Panc1 (cell line): ENCODE measurements at places on chromosomes 12 and 14.

DNA sequence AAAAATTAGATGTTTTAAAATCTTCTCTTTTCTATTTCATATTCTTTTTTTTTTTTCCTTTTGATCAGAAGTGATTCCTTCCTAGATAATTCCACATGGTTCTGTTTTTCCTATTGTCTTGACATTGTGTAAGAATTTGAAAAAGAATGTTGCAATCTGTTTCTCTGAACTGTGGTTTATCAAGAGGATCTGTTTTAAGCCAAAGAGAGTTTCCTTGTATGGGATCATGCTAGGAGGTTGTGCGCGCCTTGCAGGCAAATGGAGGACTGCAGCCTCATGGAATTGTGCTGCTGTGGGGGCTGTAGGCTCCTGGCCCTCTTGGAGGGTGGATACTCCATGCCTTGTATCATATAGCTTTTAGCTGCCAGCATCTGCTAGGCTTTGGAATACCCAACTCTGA lies 43.3 kb upstream of the MBIP start:
- DNase-seq = no peak

GRCh38 chr14:92704821-92705220 lies 43.6 kb downstream of the LGMN start:
- no peak for DNase-seq

GRCh38 chr12:79326222-79326621 lies 364.5 kb downstream of the PAWR start:
- DNase-seq = no peak

- DNase-seq = no peak
These were observed 34.9 kb downstream of the EVL start for GRCh38 chr14:100100032-100100703.

DNA sequence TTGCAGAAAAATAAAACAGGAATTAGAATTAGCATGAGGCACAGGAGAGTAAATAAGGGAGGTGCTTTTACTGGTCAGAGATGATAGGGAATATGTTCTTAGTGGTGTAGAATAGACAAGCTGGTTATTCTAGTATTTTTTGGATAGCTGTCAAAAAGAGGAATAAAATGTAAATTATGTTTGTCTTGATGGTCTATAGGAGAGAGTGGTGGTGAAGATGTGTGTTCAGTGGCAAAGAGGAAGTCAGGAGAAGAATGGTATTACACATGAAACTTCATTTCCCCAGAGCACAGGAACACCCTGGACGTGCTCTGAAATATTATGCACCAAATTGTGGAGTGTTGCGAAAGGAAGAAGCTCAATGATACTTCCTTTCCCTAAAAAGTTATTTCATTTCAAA lies 27.8 kb downstream of the MUCL1 start:
- DNase-seq = no peak

DNA sequence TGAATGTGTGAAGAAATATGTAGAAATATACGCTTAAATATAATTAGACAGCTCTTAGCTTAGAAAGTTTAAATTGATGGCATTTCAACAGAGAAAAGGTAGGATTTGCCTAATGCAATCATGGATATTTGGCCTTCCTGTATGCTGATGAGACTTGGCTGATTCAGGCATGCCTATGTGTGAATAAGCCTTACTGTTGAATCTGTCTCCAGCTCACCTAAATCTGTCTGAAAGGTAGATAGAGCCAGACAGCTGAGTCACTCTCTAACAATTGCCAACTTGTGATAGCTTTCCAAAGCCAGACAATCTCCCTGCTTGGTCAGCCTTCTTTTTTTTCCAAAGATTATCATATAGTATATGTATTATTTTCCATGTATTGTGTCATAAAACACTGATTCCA lies 92.8 kb upstream of the FLRT2 start:
- DNase-seq = no peak

DNA sequence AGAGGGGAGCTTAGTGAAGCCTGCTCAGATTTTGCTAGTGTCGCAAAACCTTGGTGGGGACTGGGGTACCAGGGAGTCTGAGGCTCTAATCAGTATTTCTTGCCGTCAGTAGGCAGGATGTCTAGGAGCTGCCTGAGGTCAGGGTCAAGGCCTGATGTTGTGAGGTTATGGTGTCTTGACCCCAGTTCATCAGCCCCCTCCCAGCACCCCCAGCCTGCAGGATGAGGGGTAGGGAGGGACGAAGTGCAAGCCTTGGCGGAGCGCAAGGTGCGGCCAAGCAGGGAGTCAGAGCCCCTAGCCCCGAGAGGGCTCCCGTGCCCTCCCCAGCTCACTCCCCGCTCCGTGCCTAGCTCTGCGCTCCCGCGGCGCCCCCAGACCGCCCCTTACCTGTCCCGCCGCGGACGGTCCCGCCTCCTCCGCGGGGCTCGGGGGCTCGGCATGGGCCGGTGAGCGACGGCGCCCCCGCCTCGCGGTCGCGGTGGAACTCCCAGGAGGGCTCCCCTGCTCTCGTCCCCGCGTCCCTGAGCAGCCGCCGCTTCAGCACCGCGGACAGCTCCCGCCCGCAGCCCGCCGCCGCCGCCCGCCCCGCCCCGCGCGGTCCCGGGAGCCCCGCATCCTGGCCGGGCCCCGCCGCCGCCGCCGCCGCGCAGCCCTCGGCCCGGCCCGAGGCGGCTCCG lies 347 bp downstream of the SYNDIG1L start:
- DNase-seq = no peak

DNA sequence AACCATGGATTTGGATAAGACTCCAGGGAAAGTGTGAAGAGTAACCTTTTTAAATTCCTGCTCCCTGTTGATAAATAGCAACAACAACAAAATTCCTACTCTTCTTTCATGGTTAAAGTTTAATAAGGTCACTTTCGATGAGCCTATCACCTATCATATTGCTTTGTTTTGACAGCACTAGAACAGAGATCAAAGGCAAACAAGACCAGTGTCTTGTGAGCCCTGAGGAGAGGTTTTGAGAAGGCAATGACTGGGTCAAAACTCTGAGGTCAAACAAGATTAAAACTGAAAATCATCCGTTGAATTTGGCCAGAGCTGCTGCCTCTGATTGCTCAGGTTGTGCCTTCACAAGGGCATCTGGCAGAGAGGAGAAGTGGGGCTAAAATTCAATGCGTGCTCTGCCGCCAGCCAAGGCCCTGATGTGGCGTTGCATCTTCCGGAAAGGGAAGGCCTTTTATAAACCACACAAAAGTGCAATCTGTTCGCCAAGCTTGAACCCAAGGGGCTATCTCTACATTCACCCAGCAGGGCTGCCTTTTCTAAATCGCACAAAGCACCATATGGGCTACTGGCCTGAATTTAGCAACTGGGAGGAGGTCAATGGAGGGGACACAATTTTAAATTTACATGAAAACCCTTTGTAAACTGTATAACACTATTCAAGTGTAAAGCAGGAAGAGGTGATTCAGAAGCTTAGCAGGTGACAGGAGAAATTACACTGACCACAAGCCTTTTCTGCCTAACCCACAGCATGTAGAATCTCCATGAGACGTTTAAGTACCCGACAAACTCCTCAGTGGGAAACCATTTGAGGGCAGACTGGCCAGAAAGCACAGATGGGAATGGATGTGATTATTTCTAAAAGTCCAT lies 140.8 kb downstream of the DAD1 start:
- DNase-seq = no peak

DNA sequence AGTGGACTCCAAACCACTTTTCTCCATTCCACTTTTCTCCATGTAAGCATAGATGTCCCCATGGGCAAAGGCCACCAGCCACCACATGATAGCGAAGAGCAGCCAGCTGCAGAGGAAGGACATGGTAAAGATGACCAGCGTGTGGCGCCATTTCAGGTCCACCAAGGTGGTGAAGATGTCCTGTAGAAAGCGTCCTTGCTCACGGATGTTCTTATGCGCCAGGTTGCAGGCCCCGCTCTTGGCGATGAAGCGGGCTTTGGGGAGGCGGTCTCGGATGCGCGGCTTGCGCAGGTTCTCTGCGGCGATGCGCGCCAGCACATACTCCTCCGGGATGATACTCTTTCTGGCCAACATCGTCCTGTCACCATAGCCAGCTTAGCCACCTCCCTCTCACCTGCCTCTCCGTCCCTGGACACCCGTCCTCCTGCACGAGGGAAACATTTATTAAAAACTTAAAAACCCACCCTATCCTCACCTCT lies 1.2 kb downstream of the KCNJ8 start:
- no peak for DNase-seq

- DNase-seq = no peak
These were observed 17.6 kb upstream of the SRP54 start for GRCh38 chr14:34964977-34965764.

DNA sequence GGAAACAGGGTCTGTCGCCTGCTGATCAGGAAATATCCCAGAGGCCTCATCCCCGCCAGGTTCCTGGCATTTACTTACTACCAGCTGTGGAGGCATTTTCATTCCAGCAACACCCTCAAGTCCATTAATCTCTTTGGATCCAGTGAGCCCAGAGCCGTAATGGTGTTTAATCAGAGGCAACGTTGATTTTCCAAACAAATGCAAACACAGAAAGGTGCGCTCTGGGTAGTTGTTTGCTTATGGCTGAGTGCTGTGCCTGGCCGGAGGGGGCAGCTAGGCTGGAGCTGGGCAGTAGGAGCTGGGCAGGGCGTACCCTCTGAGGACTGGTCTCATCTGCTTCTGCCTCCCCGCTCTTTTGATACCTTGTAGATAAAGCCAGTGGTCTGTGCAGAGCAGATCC lies 110.6 kb downstream of the ADCK1 start:
- DNase-seq = no peak

DNA sequence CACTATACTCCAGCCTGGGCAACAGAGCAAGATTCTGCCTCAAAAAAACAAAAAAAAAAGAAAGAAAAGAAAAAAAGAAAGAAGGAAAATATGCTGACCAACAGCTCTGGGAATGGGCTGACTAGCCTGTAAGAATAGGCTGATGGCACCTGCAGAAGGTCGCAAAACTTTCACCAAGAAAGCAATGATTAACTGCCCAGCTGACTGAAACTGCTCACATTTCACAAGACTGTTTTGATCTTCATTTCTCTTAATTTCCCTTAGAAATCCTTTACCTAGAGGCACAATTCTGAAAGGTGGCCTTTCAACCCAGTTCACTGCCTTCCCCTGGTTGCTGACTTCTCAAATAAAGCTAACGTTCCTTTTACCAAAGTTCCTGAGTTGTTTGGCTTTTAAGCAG lies 12.4 kb downstream of the BEST3 start:
- DNase-seq = no peak

DNA sequence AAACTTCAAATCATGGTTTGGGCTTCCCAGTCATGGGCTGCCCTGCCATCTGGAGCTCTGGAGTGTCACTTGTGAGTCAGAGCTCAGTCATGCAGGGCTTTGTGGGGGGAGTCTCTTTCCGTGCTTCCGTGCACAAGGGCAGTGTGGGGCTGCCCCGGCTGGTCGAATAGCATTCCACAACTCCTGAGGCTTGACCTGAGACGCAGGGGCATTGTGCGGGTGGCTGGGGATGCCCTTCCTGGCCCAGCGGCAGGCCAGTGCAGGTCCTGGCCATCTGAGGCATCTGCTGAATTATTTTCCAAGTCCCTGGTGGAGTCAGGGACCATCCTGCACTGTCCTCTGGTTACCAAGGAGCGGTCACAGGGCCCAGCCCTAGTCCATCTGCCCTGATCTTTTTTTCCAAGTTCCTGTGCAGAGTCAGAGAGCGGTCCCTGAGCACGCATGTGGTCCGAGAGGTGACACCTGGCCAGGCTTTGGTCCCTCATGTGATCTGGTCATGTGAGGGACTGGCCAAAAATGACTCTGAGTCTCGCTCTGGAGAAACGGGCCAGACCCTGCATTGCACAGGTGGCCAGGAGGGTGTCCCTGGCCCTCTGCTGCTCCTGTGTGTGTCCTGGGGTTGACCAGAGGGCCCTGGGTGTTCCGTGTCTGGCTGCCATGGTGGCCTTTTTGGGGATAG lies 167.0 kb upstream of the ALG10B start:
- no peak for DNase-seq

GRCh38 chr14:45519766-45520165 lies 266.8 kb upstream of the MIS18BP1 start:
- no peak for DNase-seq

DNA sequence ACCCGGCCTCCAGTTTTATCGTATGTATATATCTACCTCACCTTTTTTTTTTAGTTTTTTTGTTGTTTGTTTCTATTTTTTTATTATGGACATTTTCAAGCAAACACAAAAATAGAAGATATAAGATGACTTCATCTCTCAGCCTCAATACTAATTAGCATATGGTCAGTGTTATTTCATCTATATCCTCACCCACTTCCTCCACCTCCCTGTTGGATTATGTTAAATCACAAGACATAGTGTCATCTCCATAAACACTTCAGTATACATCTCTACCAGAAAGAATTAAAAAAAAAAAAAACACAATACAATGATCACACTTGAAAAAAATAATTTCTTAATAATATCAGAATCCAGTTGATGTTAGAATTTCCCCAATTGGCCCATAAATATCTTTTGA lies 34.9 kb downstream of the RAB35 start:
- DNase-seq = no peak

- peak; percentile 45 for DNase-seq
These were observed 10.7 kb upstream of the FKBP4 start for GRCh38 chr12:2783936-2784600.

DNA sequence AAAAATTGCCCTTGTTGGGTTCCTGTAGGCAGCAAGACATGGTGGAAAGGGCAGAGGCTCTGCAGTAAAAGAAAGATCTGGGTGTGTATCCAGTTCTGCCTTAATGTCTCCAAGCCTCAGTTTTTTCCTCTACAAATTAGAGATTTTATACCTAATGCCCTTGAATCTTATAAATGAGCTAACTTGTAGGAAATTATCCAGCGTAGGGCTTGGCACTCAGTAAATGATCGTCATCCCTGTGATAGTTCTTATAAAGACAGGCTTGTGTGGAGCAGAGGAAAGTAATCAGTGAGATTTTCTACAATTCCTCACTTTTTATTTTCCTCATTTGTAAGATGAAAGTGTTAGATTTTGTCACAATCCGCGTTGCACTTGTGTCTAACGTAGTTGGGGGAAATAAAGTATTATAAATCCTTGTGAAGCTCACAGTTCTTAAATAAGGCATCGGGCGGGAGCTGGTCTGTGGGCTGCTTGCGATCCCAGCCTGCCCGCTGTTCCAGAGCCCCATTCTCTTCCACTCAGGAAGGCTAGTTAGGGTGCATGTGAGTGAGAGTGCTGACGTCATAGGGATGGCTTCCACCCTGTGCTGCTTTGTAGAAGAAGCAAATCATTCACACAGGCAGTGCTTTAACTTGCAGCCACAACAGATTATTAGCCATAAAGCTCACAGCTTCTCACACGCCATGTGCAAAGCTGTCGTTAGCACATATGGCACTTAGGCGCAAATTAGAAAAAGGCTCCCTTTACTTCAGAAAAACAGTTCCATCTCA lies 87.6 kb downstream of the EML1 start:
- no peak for DNase-seq

- DNase-seq = no peak
These were observed 130.8 kb upstream of the FLRT2 start for GRCh38 chr14:85399186-85399585.

GRCh38 chr12:114955414-114956014 lies 271.5 kb upstream of the TBX3 start:
- DNase-seq = no peak
